Stimulated activated CD4-positive, alpha-beta T cell treated with anti-CD3 and anti-CD28 coated beads, Interleukin-1b, Interleukin-23, amount 100 ng/mL, for 48 hours (primary cell): ENCODE measurements at places on chromosomes 6 and 20.

DNA sequence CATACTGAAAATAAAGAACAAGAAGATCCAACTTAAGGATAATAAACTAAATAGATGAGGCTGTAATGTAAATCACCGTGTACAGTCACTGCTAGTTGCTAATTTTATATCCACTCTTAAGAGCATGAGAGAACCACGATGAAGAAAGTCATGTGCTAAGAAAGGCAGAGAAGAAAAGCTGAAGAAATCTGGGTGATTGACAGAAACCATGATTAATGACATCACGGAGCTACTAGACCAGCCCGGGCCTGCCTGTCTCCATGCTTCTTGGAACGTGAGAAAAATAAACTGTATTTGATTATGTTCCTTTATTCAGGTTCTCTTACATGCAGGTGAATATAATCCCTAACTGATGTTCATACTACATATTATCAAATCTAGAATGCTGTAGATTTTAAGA lies 84.2 kb upstream of the E2F3 start:
- no peak for DNase-seq

DNA sequence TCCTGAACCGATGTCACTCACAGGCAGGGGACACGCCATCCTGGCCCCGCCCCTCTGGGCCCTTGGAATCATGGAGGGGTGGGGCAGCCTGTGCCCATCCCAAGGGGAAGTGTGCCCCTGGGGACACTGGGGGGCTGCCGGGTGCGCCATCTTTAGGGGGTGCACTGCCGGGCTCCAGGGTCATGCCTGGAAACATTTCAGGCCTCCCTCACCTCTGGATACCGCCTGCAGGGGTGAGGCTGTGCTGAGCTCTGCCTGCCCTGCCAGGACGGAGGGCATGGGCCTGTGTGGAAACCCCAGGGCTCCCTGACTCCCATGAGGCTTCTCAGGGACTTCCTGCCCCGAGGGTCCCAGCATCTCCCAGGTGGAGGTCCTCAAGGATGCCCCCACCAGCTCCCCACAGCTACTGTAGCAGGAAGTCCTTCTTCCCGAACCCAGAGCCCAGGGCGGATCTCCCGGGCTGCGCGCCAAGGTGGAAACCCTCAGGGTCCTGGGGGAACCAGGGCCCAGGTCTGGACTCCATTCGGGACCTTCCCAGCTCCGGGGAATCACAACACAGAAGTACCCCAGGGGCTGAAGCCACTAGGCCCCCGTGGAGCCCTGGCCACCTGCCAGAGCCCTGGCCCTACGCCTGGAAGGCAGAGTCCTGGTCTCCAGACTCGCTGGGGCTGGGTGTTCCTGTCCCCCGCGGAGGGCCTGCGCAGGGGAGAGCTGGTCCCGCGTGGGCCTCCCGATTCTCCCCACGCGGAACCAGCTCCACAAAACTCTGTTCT lies 15.6 kb downstream of the CHRNA4 start:
- DNase-seq: no peak

DNA sequence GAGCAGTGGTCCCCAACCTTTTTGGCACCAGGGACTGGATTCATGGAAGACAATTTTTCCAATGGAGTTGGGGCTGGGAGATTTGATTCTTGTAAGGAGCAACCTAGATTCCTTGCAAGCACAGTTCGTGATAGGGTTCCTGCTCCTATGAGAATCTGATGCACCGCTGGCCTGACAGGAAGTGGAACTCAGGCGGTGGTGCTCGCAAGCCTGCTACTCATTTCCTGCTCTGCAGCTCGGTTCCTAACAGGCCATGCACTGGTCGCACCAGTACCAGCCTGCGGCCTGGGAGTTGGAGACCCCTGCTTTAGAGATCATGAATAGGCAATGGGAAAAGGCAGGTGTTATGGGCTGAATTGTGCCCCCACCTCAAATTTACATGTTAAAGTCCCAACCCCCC lies 131.2 kb downstream of the PFDN4 start:
- DNase-seq: no peak

GRCh38 chr20:23159947-23160318 lies 73.8 kb upstream of the CD93 start:
- DNase-seq: no peak

DNA sequence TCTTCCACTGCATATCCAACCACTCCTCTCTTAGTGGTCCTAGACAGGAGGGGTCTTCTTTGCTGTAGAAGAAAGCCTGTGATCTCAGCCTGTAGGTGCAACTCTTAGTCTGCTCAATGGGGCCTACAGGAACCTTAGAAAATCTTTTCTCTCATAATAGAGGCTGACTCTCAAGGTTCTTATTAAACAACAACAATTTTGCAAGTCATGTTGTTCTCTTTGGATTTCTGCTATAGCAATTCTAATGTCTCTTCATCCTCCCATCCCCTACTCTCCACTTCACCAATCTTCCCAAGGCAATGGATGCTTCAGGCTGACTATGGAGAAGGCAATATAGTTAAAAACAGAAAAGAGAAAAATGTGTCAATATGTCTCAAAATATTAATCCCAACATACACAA lies 40.8 kb upstream of the SPTLC3 start:
- no peak for DNase-seq

DNA sequence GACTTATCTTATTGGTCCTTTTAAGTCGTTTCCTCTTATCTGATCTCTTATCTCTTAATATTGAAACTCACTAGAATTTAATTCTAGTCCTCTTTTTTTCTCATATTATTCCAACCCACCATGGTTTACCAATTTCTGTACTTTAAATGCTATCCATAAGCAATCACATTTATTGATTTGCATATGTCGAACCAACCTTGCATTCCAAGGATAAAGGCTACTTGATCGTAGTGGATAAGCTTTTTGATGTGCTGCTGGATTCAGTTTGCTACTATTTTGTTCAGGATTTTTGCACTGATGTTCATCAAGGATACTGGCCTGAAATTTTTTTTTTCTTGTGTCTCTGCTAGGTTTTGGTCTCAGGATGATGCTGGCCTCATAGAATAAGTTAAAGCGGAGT lies 7.7 kb downstream of the DEFB125 start:
- DNase-seq: no peak

- peak; percentile 10 for DNase-seq
Observed at GRCh38 chr20:24160563-24161281, 172.1 kb upstream of the GGTLC1 start.

DNA sequence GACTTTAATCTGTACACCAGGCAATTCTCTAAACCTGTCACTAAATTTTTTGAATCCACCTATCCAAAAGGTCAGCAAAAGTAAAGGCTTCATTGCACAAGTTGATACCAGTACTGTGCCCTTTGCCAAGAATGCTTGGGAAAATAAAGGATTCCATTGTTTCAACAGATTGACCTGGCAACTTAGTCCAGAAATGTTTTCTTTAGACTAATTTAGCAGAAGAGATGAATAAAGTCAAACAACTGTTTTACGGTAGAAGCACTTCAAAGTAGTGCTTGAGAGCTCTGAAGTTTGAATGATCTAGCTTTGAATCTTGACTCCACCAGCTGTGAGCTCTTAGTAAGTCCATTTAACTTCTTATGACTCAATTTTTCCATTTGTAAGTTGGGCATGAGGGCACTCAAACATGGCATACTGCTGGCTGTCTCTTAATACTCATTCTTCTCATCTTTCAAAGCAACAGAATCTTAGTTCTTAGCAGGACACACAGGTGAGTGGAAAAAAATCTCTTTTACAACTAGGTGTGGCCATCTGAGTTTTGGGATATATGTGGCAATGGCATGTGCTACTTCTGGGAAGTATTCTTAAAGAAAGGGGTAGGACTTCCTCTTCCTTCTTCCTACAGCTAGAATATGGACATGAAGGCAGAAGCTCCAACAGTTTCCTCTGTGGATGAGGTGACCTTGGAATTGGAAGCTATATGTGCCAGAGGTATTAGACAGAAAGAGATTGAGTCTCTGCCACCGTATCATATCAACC lies 55.9 kb upstream of the LOC128125822 start:
- no peak for DNase-seq

GRCh38 chr20:61805781-61806180 lies 259.9 kb downstream of the TAF4 start:
- DNase-seq: no peak

DNA sequence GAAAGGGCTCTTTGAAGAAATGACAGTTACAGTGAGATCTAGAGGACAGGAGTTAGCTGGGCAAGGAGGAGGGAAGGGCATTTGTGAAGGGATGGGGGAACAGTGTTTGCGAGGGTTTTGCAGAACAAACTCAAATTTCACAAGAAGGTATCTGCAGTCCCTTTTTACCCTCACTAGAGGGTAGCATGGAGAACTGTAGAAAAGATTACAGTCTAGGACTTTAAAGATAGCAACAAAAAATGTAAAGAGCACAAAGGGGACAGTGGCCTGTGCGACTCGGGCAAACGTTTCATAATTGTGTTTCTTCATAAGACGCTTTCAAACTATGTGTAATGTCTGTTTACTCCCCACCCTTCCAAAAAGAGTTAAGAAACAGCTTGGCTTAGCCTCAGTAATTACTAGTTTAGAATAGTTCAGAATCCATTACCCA lies 21.2 kb upstream of the ASXL1 start:
- no peak for DNase-seq

DNA sequence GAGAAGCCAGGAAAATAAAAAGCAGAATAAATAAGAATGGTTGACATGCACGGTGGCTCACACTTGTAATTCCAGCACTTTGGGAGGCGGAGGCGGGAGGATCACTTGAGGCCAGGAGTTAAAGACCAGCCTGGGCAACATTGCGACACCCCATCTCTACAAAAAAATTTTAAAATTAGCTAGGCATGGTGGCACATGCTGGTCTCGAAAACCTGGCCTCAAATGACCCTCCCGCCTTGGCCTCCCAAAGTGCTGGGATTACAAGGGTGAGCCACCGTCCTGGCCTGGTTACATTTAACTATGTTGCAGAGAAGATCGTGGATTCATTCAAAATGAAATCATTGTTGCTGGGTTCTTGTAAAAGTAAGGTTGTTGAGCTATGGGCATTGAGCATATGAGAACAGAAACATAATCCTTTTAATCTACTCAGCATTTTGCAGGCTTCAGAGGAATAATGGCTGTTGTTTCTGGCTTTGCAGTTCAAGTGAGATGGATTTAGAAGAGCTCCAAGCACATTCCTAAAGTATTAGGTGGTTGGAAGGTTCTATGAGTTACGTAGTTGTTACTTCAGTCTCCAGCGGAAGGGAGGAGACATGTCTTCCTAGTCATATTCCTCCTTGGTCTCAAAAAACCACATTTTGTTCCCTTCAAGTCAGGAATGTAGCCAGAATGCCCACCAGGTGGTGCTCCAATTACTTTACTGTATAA lies 45.6 kb upstream of the RAB23 start:
- peak; percentile 15 for DNase-seq

DNA sequence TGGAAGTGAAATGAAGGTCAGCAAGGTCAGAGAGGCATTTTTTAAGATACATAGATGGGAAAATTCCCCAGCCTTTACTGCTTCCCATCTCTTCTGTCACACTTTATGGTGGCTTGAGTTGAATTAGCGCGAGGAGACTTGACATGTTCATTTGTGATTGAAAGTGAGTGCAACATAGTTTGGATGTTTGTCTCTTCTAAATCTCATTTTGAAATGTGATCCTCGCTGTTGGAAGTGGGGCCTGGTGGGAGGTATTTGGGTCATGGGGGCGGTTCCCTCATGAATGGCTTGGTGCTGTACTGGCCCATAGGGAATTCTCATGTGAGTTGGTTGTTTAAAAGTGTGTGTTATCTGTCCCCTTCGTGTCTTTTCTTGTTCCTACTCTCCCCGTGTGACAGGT lies 237.2 kb downstream of the CDKAL1 start:
- no peak for DNase-seq

DNA sequence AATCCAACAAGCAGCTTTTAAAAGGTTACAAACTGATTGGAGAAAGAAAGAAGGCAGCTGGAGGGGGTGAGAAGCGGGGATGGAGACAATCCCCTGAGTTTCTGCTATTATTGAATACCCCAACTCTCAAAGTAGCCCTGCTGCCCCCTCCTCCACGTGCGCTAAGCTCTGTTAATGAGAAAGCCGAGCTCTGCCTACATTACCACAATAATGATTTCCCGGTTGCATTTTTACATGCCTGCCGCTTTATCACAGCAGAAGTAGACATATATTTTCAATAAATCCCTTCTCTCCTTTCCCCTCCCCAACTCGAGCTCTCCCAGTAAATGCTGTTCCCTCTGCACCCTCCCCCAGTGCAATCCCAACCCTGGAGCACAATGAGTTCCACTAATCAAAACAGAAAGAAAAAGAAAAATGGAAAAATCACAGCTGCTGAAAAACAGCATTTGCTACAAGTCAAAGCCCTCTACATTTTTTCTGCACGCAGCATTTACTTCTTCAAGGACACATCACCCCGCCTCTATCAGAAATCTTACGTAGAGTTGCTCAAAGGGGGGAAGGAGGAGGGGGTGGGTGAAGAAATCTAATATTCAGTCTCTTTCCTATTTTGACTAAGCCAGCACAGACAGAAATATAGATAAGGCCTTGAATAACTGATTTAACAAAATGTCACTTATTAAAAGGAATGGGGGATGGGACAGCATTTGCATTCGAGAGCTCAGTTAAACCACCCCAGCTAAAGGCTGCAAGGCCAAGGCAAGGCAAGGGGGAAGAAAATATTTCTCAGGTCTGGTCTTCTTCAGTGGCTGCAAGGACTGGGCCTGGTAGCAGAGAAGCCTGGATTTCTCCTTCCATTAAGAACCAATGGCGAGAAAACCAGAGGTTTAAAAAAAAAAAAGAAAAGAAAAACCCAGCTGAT lies 10.7 kb downstream of the TRERF1 start:
- DNase-seq: no peak

- DNase-seq: no peak
Observed at GRCh38 chr6:142045380-142046278, 87.1 kb upstream of the GJE1 start.

GRCh38 chr20:45153752-45154151 lies 20.9 kb upstream of the PI3 start:
- no peak for DNase-seq

- DNase-seq: peak; percentile 53
Observed at GRCh38 chr6:1381481-1382330, 7.7 kb upstream of the FOXF2 start.

- DNase-seq: no peak
Observed at GRCh38 chr6:145629478-145629877, 105.8 kb downstream of the EPM2A start.

DNA sequence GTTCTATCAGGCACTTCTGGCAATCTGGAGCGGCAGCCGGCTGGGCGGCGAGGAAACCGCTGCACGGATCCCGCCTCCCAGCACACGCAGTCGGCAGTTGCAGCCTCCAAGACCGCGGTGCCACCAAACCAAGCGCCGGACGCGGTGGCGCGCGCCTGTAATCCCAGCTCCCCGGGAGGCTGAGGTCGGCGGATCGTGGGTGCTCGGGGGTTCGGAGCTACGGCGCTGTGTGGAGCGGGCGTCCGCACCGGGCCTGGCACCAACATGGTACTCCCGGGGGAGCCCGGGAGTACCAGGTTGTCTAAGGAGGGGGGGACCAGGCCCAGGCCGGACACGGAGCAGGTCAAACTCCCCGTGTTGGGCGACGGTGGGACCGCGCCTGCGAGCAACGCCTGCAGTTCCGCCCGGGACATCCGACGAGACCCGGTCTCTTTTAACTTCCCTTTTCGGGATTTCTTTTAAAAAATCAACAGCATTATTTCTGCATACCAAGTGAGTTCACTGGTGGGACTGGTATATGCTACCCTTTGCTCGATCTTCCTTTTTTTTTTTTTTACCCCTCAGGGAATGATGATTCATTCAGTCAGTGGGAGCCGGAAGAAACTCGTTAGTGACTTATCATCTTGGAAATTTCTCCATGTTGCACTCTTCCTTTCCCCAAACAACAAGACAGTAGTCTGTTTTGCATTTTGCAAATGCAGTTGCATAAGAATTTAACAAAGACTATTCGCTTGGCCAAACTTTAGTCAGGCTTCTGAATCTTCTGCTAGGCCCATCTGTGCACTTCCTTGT lies 27.6 kb downstream of the ZNF311 start:
- peak; percentile 18 for DNase-seq

- DNase-seq: no peak
Observed at GRCh38 chr20:10965936-10966470, 292.2 kb upstream of the JAG1 start.
